Tibial artery (tissue), 4 donors: ENCODE measurements at places on chromosomes 5 and 9.
A peak's percentile ranks its signal among the peaks of the same experiment; 100 is the strongest.

GRCh38 chr9:69834591-69835184 lies 14.1 kb downstream of the CFAP95 start:
- DNase-seq, result no peak

- no peak for DNase-seq
Measured at GRCh38 chr9:84832453-84832852, 162.9 kb downstream of the NTRK2 start.

DNA sequence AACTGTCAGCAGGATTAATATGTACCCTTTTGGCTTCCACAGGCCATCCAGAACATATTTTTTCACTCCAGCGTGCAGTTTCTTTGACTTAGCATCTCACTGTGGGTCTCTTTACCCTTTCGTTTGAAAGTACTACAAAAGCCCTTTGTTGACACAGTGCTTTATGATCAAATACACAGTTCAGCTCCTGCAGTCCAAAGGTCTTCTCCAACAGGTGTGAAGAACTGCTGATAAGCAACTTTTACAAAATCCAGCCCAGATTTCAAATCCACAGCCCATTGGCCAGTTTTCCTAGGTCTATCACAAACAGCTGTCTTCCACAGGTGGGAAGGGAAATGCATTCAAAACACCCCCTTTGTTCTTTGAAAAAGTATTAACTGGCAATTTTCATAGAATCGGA lies 54.8 kb downstream of the MYO10 start:
- no peak for DNase-seq

- no peak for DNase-seq
Measured at GRCh38 chr5:133763744-133764143, 151.4 kb upstream of the FSTL4 start.

DNA sequence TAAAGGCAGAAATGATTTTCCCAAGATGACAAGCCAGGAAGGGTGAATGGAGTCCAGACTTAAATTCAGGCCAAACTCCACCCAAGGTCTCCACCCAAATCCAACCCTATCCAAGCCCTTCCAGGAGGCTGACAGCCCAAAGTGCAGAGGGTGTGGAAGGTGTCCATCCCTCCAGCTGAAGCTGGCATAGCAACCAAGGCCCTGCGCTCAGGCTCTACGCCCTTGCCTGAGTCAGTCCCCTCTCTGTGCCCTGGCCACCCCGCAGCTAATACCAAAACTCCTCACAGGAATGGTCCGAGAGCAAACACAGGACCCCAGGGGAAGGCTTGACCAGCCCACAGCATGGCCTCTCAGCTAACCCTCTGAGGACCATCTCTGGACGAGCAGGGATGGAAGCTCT lies 2.1 kb downstream of the SEPTIN8 start:
- DNase-seq, result peak; percentile 71

DNA sequence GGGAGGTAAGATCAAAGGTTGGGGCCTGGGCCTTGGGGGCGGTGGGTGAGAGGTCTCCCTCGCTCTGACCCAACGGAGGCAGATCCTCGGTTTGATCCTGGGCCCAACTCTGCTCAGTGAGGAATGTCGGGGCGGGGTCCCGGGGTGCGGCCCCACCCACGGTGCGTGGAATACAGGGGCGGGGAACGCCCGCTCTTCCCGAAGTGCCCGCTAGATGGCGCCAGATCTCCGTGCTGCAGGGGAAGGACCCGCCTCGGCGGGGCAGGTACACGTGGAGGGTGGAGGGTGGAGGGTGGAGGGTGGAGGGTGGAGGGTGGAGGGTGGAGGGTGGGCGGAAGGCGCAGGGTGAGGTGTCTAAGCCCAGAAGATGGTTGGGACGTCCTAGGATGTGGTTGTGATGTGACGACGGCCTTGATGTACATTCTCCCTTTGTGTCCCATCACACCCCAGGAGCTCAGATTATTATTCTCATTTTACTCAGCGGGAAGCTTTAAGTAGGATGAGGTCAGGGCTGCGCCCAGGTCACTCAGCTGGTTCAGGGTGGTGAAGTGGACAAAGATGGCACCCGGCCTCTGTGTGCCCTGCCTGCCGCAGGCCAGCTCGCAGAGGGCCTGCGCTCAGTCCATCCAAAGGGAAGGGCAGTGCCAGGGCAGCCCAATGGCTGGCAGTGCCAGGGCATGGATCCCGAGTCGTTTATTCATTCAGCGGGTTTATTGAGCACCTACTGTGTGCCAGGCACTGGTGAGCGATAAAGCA lies 9.4 kb upstream of the RPS14 start:
- peak; percentile 83 for DNase-seq

DNA sequence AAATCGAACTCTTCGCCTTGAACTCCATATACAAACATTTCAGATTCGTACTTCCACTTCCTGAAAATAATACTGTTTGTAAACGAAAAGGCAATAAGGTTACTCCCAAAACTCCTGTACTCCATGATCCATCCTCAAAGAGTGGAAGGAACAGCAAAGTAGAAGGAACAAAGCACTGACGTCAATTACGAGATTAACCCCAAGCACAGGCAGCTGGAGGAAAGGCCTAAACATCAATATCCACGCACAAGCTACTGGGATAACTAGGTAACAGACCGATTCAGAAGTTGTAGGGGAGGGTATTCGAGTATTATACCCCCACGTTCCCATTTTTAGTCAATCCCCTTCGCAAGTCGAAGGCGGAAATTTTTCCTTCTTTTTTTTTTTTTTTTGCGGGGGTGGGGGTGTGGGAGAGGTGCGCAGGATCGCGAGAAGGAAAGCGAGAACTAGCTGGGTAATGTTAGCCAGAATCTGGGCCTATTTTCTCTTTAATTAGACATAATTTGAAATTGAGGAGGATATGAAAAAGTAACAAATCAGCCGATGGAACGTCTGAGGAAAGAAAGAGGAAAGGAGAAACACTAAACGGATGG lies 909 bp downstream of the AFF4 start:
- DNase-seq, result no peak

GRCh38 chr9:95667789-95668188 lies 151.0 kb upstream of the PTCH1 start:
- DNase-seq, result no peak
